HFFc6 (cell line): ENCODE measurements at places on chromosomes 11 and 22. TPM values are rescaled to one million over a fixed set of nuclear protein-coding genes. Genes with fewer than 3 reads are reported as not detected.

DLG2 gene
- total RNA-seq: 0.41 to 0.48 TPM (median 0.46 TPM) in 3 replicates

GRCh38 chr11:13210424-13210823 is 67.2 kb upstream of the BMAL1 start:
- peak; percentile 76 for DNase-seq

DNA sequence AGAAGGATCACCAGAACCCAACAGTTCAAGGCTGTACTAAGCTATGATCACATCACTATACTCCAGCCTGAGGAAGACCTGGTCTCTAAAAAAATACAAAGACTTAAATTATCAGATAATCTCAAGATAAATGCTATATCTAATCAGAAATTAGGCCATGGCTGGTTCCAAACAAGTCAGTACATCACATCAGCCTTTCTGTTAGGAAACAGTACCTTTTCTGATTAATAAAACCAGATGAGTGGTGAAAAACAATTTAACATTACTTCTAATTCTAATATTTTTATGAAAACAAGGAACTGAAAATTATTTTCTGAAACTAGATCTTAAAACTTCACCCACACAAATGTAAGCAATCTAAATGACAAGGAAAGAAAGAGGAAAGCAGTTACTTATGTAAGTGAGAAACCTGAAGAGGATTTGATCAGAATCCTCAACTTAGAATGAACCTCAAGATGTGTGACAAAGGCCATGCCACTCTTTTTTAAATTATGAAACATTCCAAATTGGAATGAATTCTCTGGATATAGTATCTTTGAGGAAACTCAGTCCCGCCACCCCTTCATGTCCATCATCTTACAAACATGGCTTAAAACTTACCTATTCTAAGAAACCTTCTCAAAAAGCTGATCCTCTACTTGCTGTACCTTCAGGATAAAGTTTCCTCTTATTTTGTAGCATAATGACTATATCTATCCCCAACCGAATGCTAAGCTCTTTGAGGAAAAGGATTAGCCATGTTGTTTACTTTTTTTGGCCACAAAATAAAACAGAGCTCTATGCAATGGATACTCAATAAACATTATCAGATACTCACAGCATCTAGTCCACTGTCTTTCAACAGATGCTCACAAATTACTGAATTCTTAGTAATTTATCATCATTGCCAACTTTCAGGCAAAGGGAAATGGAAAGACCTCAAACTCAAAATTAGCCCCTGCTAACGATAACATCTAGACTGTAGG is 132.0 kb downstream of the MRTFA start:
- no peak for DNase-seq

SIK3 gene
- 16.3 to 19.8 TPM (median 19.0 TPM) in 3 replicates for total RNA-seq

DNA sequence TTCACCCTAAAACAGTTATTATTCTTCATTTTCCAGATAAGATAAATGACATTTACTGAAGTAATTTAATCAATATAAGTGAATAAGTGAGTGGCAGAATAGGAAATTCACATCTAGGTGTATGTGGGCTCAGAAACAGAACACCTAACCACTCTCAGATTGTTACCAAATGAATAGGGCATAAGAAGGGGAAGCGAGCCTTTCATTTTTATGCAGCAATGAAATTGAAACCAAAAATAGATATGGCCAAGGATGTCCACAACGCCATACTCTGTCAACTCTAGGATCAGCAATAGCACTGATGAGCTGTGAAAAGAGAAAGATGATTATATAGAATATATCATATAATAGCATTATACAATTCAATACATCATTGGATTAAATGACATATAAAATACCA is 398.1 kb upstream of the API5 start:
- no peak for DNase-seq

DNA sequence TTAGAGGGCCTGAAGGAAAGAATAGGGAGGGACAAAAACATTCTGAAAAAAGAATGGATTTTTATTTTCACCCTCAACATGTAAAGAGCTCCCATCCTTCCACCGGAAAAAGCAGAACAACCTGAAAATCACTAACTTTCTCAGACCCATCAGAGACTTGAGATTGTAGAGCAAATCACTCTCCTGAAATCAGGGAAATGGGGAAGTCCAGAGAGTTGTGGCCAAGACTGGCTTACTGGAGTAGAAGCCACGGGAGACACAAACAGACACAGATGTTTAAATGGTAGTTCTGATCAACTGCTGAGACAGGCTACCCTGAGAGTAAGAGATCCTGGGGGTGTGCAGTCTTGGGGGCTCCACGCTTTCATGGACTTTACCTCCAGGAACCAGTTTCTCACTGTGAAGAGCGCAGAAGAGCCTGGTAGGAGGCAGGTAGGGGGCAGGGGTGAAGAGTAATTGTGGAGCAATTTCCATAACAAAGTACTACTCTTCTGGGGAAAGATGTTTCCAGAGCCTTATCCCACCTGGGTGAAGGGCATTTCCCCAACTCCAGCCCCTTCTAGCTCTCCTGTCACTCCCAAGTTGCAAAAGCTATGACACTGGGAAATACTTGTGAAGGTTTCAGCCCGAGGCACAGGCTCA is 47.1 kb downstream of the ASCL2 start:
- no peak for DNase-seq

- DNase-seq: no peak
Observed at GRCh38 chr11:73353422-73353821, 22.8 kb upstream of the RELT start.

DNA sequence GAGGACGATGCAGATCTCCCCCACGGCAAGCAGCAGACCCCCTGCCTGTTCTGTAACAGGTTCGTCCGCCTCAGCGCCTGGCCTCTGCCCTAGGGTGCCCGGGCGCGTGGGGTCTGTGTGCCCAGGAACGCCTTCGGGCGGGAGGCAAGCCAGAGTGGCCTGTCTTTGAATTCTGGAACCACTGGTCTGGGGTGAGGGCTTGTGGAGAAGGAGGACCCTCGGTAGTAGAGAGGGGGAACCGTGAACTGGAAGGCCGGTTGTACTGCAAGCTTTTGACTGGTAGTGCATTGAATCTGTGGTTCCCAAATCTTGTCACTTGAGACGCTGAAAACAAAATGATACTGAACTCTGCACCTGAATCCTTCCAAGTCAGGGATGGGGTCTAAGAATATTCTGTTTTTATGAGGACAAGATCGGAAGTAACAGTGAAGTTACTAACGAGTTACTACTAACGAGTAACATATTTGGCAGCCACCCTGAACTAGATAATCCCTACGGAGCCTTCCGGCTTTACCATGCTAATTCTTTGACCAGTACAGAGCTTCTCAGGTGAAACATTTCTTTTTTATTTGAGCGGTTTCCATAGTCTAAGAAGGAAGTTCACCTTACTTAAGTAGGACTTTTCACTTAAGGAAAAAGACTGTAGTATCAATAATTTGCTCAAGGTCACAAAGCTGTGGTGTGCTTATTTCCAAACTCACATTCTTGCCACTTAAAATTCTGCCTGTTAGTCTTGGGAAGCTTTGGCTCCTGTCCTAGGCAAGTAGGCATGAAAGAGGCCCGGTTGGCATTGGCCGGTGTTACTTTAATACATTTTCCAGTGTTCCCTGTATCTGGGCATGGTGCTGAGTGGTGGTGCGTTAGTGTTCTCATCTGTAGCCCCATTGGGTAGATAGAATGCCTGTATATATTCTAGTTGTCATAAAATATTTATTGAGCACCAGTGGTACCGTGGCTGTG is 860 bp downstream of the PRMT3 start:
- DNase-seq: no peak

DNA sequence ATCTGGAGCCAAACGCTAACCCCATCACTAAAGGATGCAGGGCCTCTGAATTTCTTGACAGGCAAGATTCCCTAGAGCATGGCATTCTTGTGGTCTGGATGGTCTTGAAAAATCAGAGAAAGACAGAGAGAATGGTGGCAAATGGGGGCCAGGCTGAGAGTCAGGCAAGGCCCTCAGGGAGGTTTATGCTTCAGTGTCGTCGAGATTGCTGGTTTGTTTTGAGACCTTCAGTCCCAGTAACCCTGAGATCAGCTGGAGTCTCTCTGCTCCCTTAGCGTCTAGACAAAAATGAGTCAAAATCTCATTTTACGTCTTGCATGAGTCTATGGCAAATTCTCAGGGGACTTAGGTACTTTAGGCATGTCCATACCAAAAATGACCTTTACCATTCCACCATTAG is 539.3 kb downstream of the SOX6 start:
- DNase-seq: no peak

DNA sequence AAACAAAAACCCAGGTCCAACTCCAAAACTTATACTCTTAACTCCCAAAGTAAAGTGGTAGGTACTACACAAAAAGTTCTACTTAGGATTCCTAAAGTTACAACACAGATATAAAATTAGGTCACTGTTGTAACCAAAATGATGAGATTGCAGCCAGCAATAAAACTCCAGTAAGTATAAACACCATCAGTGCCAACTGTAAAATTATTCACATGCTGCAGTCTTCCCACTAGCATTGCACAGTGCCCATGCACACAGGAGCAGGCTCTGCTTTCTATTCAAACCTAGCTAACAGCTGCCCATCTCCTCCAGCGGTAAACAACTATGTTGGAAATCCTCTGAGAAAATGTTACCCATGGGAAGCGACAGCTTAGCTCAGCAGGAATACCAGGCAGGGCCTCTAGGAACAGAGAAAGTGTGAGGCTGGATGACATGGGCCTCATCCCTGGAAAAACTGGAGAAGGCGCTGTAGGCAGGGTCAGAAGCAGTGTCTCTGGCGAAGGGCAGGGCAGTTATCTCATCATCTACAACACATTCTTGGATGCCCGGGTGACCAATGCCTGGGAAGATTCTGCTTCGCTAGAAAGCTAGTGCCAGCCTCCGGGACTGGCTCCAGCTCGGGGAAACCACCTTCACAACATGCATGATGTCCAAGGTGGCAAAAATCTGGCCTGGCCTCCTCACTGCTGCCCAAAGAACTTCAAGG is 9.1 kb downstream of the CPT1A start:
- no peak for DNase-seq

DNA sequence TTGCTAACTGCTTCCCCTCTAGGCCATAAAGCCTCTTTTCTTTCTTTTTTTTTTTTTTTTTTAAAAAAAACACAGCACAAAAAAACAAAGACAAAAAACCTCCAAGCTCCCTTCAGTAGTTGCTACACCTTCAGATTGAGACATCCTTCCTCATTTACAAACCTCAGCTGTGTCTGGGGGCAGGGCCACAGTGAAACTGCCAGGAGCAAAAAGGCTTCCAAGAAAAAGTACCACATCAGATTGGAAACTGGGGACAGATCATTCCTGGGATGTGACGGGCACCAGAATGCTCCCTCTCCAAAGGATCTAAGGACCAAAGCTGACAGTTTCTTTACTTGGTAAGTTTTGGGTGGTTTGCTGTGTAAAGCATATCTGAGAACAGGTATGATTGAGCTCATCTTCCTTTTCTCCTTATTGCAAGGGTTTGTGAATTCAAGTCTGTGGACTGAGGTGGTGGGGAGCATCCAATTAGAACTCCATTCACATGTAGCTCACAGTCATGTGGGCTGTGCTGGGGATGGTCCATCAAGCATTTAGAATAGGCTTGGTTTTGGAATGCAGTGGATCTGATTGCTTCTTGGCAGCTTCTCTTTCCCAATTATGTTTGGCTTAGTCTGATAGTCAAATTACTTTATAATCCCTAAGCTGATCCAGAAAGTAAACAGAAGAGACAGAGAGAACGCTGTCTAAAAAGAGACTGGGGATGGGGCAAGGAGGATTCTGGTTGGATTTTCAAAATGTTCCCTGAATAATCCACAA is 705 bp downstream of the BBOX1 start:
- DNase-seq: no peak

GAL3ST3 gene
- not detected in 3 replicates for total RNA-seq

- no peak for DNase-seq
Observed at GRCh38 chr11:73235236-73235786, 17.2 kb downstream of the P2RY2 start.

DNA sequence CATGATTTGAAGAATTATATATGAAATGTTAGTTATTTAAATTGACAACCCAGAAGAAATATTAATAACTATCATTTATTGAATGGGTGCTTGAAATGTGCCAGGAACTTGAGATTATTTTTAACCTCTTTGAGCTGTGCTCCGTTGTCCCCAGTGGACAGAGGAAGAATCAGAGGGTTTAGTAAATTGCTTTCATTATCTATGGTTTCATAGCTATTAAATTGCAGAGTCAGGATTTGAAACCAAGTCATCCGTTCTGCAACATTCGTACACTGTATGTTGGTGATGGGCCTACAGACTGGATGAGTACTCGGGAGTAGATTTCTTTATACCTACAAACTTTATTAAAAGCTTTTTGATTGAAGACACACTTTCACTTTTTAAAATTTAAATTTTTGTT is 4.9 kb downstream of the HSD17B12 start:
- no peak for DNase-seq

- DNase-seq: peak; percentile 9
Observed at GRCh38 chr22:27487600-27488452, 313.7 kb downstream of the MN1 start.

GRCh38 chr11:2205214-2205720 is 33.7 kb upstream of the TH start:
- no peak for DNase-seq

CSRP3 gene
- total RNA-seq: not detected in 3 replicates

CD6 gene
- total RNA-seq: not detected in 3 replicates

- DNase-seq: no peak
Observed at GRCh38 chr11:126483621-126484195, 128.2 kb downstream of the ST3GAL4 start.

- no peak for DNase-seq
Observed at GRCh38 chr11:32602657-32603415, 19.2 kb downstream of the EIF3M start.
